Mucosa of descending colon (tissue), 3 donors: ENCODE measurements at places on chromosomes 2 and 18. TPM values are rescaled to one million over a fixed set of nuclear protein-coding genes. Genes with fewer than 3 reads are reported as not detected.

Gene CNTNAP5
- total RNA-seq = not detected

Gene AP1S3
- 3.5 TPM for total RNA-seq

Gene HOXD12
- not detected for total RNA-seq

Gene ARHGAP15
- 5.8 TPM for total RNA-seq

Gene CRYBA2
- total RNA-seq = 1.2 TPM

Gene CFAP53
- total RNA-seq = not detected

Gene SLC4A3
- total RNA-seq = 3.4 TPM

DNA sequence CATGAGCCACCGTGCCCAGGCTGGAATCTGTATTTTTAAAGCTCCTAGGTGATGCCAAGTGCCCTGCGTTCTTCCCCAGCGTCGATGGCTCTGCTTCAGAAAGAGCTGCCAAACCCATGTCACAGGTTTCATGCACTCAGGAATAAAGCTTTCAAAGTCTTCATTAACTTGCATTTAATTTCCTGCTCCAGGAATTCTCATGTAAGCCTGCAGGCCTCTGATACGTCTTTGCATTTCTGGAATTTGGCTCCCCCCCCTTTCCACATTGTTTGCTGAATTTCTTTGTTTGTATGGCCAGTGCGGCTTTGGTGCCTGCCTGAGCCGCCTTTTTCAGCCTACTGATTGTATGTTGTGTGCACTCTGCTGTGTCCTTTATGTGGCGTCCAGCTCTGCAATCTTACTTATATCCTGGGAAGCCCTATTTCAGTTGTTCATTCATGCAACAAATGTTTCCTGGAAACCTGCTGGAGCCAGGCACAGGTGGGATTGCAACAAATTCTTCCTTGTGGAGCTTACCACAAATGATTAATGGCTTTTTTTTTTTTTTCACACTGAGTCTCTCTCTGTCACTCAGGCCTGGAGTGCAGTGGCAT lies 17.9 kb upstream of the OTOF start:
- no peak for DNase-seq

GRCh38 chr2:14125624-14126293 lies 506.8 kb upstream of the LRATD1 start:
- DNase-seq = no peak

GRCh38 chr2:201820383-201821007 lies 14.2 kb downstream of the CDK15 start:
- no peak for DNase-seq

GRCh38 chr2:35864141-35864540 lies 491.4 kb upstream of the CRIM1 start:
- no peak for DNase-seq

DNA sequence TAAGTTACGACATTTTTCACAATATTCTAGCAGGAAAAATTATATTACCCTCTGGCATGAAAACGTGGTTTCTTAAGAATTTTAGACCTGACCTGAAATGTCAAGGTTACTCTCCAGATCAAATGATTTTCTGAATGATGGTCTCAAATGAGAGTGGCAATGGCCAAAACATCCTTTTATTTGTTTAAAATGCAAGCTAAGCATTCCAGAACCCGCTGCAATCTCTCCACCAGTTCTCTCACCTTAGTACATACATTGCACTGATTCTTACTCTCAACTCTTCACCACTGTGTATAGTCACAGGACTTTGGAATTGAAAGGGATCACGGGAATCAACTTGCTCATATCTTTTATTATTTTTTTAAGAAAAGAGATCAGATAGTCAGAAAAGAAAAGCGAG lies 391.6 kb upstream of the LRATD1 start:
- DNase-seq = no peak

GRCh38 chr2:228669690-228670089 lies 488.2 kb upstream of the SPHKAP start:
- no peak for DNase-seq

GRCh38 chr2:184780384-184780783 lies 182.1 kb downstream of the ZNF804A start:
- no peak for DNase-seq

- DNase-seq = no peak
Observed at GRCh38 chr2:181104512-181105115, 124.2 kb downstream of the UBE2E3 start.

DNA sequence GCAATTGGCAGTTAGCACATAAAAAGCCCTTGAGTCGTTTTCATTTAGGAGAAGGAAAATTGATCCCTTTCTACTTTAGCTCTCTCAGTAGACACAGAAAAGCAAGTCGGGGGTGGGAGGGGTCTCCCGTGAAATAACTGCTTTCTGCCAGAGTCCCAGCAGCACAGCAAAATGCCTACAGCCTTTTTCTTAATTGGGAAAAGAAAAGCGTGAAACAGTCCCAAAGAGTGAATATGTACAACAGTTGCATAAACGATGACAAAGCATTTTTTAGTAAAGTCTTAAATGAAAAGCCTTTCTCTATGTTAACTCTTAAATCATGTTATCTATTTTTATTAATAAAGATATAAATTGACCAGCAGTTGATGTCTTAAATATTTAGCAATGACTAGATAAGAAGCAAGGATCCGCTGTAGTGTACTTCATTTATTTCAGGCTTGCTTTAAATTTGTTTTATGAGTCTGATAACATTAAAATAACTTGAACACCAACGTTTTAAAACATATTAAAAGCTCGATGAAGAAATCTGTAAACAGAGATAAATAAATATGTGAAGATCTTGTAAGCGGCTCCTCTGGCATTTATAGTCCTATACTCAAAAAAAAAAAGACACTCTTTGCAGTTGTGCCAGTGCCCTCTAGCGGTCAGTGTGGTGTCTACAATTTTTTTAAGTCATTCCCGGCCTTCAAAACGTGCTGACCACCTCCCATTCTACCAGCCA lies 42.3 kb upstream of the ATIC start:
- peak; percentile 83 for DNase-seq

DNA sequence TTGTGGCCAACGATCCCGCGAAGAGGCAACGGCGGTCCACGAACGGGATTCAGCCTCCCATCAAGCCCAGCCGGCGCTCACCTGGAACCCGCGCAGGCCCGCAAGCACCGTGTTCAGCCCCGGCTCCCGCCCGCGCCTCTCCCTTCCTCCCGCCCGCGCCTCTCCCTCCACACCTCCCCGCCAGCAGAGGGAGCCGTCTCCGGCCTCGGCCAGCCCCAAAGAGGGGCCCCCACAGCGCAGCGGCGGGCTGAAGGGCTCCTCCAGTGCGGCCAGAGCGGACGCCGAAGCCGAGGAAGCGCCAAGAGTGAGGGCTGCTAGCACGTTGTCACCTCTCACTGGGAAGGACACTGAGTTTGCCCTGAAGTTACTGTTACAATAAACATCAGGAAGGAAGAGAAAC lies 55.3 kb upstream of the LAPTM4A start:
- peak; percentile 75 for DNase-seq

DNA sequence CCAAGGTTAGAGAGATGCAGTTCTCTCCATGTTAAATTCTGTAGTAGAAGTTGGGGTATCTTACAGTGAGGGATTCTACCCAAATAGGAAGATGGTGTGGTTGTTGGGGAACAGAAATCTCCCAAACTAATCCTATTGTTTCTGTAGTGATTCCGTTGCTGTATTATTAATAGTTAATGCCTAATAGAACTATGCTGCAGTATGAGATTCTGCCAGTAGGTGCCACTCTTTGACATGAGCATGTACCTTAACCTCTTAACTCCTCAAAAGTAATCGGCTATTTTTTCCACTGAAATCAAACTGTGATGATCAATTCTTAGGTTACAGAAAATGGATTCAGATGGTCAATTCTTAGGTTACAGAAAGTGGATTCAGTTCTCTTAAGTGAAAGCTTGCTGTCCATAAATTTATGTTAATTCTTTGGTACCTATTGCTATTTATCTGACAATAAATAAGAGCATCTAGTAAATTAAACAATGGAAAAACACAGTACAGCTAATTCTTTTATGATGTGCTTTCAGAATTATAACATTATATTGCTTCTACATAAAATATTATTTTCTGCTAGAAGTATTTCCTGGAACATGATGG lies 97.9 kb upstream of the DLX2 start:
- DNase-seq = no peak

DNA sequence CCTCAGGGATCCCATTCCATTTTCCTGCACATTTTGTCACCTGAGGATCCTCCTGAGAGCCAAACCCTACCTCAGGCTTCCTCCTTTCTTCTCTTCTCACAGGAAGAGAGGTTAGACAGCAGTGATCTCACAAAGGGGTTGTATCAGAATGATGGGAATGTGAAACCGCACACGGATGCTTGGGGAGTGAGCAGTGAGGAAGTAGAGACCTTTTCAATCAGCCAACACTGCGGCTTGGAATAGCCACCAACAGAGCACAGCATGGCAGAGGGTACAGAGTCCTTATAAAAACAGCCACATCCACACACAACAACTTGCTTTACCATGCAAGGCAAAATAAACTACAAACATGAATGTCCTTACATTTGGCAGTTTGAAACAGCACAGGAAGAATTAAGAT lies 8.7 kb downstream of the TMEM182 start:
- no peak for DNase-seq

DNA sequence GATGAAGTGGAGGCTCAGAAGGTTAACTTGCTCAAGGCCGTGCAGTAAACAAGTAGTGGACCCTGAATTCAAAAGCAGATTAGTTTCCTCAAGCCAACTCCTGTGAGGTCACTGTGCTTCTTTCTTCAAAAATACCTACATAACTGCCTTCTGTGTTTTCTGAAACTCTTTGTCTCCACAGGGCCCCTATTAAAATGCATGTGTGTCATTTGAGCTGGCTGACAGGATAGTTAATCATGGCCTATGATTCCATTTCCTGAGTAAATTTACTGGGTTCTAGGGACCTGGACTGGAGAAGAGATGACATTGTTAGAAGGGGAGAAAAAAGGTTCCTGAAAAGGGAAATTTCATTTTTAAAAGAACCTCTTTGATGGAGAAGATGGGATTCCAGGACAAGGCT lies 12.9 kb upstream of the DTNA start:
- DNase-seq = no peak

GRCh38 chr2:233059797-233060500 lies at the start of gene INPP5D:
Gene INPP5D, plus strand, starts transcription at chr2:233060342. Its CDS starts 137 bp downstream, at chr2:233060479.
- peak; percentile 62 for DNase-seq

GRCh38 chr2:42113452-42113851 lies 55.7 kb upstream of the EML4 start:
- DNase-seq = no peak

- DNase-seq = peak; percentile 59
Observed at GRCh38 chr2:10036095-10036884, 7.1 kb upstream of the KLF11 start.

DNA sequence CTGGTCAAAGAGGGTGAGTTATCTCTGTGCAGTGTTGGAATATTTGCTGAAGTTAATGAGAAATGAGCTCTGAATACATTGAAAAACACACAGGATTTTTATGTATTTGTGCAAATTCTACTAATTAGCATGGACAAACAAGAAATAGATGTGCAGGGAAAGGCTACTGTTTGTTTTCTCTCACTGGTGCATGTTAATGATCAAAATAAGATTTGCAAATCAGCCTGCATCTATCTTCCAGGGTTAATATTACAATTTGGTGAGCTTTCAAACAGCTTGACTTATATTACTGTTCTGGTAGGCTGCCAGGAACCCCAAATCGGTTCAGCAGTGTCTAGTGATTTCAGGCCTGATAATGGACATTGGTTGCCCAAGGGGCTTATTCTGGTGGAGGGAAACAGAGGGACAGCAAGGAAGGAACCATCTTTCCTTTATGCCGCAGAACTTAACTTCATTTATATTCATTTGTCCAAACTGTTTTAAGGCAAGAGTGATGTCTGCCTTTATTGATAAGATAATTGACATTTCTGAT lies 93.8 kb upstream of the REG3A start:
- DNase-seq = no peak

DNA sequence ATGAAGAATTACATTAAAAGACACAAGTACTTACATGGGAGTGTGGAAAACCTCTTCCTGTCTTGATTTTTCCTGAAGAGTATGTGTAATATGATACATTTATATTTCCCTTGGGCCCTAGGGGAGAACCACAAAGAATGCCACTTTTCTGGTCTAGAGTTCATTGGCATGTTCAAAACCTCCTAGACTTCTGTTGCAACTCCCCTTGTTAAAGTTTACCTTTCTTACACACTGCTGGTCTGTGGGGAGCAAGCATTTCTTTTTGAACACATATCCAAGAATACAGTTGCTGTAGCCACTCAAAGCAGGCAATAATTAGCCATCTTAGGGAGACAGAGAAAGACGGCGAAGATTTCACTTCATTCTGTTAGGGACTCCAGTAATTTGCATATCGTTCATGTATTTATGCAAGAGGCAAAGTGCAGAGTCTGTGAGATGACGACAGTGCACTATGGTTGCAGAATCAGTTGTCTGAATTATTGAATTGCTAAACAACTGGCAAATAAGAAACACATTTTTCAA lies 103.5 kb downstream of the NOL4 start:
- DNase-seq = no peak

- DNase-seq = no peak
Observed at GRCh38 chr2:58035352-58035751, 11.3 kb upstream of the VRK2 start.

DNA sequence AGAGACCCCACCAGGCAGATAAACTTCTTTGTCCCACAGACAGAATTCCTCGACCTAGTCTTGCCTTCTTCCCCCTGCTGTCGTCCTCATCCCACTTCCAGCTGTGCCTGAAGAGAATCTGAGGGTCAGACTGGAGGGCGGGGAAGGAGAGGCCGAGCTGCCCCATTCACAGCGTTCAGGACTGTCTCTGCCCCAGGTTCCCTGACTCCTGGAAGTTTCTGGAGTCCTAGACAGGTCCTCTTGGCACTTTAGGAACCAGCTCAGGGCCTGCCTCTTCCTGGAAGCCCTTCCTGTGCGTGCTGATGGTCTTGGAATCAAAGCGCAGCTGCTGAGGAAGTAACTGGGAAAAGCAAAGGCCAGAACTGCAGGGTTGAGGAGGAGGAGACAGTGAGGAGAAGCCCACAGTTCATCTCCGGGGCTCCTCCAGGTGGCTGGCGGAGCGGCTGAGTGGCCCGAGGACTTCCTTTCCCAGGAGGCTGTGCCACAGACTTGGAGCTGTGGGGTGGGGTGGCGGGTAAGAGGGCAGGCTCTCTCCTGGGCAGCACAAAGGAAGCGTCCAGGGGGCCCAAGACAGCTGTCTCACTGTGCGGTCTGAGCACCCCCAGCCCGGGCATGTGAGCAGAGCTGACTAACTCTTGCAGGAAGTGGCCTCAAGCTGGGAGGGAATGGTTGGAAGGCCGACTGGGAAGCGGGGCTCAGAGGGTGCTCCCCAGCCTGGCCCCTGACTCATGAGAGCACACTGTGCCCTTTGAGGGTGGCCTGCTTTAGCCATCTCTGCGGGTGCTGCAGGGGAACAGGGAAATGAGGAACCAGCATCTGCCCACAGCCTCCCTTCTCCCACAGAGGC lies 39.5 kb downstream of the SDC1 start:
- DNase-seq = no peak

DNA sequence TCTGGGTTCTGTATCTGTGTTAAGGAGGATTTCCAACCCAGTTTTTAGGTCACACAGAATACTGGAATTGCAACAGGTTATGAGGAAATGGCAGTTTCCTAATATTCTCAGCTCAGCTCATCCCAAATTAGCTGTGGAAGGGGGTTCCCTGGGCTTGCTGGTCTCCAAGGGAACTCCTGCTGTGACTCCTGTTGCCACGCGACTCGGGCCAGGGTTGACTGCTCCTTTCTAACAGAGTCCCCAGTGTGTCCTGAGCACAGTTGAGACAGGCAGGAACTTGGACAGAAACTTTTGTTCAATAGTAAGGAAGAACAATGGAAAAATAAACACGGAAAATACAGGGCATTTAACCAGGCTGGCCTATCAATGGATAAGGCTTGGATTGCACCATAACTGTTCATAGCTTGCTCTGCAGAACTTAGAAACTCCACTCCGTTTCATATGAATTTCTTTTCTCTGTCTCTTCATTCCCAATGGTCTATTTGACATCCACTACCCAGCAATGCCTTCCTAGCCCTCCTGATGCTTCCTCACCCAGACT lies 3.8 kb upstream of the ROCK2 start:
- DNase-seq = no peak
